ENCODE measurements at places on chromosomes 7 and 10.
A peak's percentile ranks its signal among the peaks of the same experiment; 100 is the strongest.

GRCh38 chr7:21106296-21106732, 319.6 kb upstream of the SP8 start:
- no peak overlapping the region for H3K4me3 ChIP-seq
- H3K36me3 ChIP-seq, result no peaks in the 10 kb centered on the region
- no peaks in the 10 kb centered on the region for H3K4me1 ChIP-seq
- H3K27ac ChIP-seq, result no peak overlapping the region

GRCh38 chr10:24873281-24873683, 79.1 kb downstream of the PRTFDC1 start:
- DNase-seq, result peak; percentile 65
- H3K4me1 ChIP-seq, result peaks cover 6% of the 10 kb centered on the region
- no peaks in the 10 kb centered on the region for H3K27me3 ChIP-seq
- H3K36me3 ChIP-seq, result no peaks in the 10 kb centered on the region
- H3K4me3 ChIP-seq, result no peak overlapping the region

- no peak overlapping the region for H3K4me3 ChIP-seq
- peaks cover 10% of the 10 kb centered on the region for H3K4me1 ChIP-seq
- no peak for DNase-seq
- H3K27ac ChIP-seq, result no peak overlapping the region
- peaks cover 29% of the 10 kb centered on the region for H3K36me3 ChIP-seq
Observed at GRCh38 chr10:79116801-79117723, 48.3 kb downstream of the ZMIZ1 start.

DNA sequence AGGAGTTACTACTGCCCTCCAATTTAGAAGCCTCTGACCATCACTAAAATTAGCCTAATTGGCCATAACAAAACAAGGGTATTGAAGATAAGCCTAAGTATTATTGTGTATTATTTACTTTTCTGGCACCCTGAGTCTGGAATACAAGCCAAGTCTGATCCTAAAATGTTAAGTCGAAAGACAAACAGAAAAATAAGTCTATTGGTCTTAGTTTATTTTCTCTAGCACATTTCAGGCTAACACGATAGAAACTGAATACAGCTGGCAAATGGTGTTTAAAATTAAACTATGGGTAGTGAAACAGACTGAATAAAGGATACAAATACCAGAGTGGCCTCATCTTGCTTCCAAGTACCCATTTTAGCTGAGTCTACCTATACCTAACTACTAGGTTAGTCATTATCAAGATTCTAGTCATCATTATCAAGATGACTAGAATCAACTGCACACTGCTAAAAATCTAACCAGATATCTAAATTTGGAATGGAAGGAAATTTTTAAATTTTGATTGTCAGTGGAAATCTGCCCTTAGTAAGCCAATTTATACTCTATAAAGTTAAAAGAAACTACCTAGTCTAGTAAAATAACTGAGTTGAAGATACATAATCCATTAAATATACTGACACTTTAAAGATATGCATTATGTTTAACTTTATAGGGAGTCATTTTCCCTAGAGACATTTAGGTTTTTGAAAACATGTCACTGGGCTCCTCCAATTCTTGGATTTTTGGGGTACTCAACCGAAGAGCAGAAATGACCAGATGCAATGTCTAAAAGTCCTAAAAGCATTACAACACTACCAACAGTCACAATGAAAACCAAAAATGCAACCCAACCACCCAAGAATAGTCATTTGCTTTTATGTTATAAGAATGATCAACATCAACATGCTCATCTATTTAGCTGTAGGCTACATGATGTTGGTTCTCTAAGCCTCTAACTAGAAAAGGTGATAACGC, 80.9 kb downstream of the NT5C2 start:
- H3K27ac ChIP-seq, result peak overlapping the region; percentile 83
- no peak overlapping the region for H3K4me3 ChIP-seq
- H3K27me3 ChIP-seq, result no peaks in the 10 kb centered on the region
- DNase-seq, result no peak
- H3K36me3 ChIP-seq, result no peaks in the 10 kb centered on the region
- peaks cover 22% of the 10 kb centered on the region for H3K4me1 ChIP-seq

GRCh38 chr7:92404170-92404614, 43.1 kb upstream of the GATAD1 start:
- no peak for DNase-seq
- peaks cover 4% of the 10 kb centered on the region for H3K36me3 ChIP-seq
- H3K27ac ChIP-seq, result no peak overlapping the region
- no peaks in the 10 kb centered on the region for H3K4me1 ChIP-seq
- no peaks in the 10 kb centered on the region for H3K27me3 ChIP-seq

GRCh38 chr7:117043108-117043825, 90.0 kb downstream of the ST7 start:
- peaks cover 43% of the 10 kb centered on the region for H3K4me1 ChIP-seq
- no peaks in the 10 kb centered on the region for H3K27me3 ChIP-seq
- peak overlapping the region; percentile 46 for H3K27ac ChIP-seq
- H3K36me3 ChIP-seq, result no peaks in the 10 kb centered on the region

- H3K4me3 ChIP-seq, result no peak overlapping the region
- no peak for DNase-seq
- no peaks in the 10 kb centered on the region for H3K36me3 ChIP-seq
- H3K4me1 ChIP-seq, result no peaks in the 10 kb centered on the region
- H3K27ac ChIP-seq, result no peak overlapping the region
Observed at GRCh38 chr7:134088199-134088598, 38.9 kb upstream of the LRGUK start.

DNA sequence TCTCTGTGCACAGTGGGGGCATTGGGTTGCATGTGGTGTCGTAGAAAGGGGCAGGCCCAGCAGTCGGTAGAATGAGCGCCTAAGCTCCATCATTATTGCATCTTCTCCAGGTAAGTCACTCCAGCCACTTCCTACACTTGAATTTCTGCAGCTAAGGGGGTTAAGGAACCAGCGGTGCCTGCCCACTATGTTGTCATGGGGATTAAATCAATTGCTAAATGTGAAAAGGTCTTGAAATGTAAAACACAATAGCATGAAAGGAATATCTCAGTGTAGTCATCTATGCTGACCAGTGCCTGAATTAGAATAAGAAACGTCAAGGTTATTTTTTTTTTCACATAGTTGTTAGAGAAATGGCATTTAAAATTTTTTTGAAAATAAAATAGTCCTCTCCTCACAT, 15.2 kb upstream of the CELF2 start:
- H3K4me3 ChIP-seq, result no peak overlapping the region
- H3K27ac ChIP-seq, result no peak overlapping the region
- no peak for DNase-seq
- H3K27me3 ChIP-seq, result no peaks in the 10 kb centered on the region
- H3K36me3 ChIP-seq, result no peaks in the 10 kb centered on the region
- no peaks in the 10 kb centered on the region for H3K4me1 ChIP-seq

DNA sequence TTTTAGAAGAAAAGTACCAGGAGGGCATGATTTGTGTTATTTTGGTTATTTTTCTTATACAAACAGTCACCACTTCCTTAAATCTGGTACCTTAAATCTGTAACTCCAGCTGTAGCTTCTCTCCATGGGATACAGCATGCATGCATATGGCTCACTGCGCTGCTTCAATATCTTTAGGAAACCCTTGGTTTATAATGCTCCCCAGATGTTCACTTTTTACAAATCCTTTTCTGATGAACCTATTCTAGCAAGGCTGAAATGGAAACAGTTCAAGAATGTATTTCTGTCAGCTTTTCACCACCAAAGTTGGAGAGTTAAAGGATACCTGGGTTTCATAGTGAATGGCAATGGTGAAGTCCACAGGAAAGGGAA, 50.9 kb downstream of the LAMB4 start:
- H3K36me3 ChIP-seq, result no peaks in the 10 kb centered on the region
- no peak for DNase-seq
- H3K4me3 ChIP-seq, result no peak overlapping the region
- H3K27ac ChIP-seq, result no peak overlapping the region

DNA sequence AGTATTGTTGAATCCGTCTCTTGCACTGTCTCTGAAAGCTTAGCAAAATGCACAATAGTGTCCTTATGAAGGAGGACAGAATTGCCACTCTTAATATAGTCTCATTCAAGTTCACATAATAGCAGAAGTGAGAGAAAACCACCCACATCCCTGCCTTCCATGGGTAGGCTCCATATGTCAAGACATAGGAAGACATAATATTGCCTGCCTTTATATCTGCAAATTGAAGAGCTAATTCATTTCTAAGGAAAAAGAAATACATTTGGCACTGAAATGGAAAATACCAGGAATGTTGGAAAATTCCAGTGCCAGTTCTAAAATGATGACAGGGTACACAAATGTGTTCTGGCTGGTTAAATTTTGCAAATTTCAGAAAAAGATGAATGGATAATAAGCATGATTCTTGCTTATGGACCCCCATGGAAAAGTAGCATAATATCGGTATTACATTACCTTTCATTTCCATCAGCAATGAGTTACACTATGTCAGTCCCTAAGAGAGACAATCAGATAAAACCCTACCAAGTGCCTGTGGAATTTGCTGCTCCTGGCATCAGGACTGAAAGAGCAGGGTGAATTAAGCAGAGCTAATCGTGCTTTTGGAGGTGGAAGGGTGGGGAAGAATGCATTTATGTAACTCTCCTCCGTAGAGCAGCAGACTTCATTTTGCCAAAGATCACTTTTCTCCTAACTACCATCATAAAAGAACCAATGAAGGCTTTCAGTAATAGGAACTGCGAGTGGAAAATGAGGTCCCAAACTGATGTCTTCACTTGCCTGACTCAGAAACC, 312.6 kb downstream of the FGFR2 start:
- H3K27me3 ChIP-seq, result no peaks in the 10 kb centered on the region
- no peak overlapping the region for H3K27ac ChIP-seq
- no peak overlapping the region for H3K4me3 ChIP-seq

DNA sequence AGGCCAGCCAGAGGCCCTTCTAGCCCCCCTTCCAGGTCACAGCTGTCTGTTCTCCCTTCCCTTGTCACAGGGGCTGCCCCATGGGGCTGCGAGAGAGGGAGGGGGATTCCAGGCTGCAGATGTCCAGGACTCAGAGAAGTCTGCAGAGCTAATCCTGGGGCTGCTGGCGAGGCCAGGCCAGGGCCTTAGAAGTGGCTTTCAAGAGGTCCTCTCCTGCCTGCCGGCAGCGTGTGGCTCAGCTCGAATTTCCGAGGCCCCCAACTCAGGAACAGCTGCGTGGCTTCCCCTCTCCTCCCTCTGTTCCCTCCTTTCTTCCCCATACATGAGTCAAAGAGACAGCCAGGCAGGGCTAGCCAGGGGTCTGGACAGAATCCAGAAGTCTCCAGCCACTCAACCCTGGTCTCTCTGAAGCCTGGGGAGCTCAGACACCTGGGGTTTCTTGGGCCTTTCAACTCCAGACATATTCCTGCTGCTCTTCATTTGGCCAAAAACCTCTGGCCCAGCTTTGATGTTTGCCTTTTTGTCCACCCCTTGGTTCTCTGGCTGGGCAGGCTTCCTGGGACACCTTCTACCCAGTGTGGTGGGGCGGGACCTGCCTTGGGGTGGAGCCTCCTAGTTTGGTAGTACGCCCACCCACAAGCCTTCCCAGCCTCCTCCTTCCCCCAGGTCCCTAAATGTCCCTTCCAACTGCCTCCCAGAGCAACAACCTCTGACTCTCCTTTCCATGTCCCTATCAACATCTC, 21.8 kb upstream of the EIF5AL1 start:
- H3K4me1 ChIP-seq, result peaks cover 10% of the 10 kb centered on the region
- no peak overlapping the region for H3K4me3 ChIP-seq
- H3K36me3 ChIP-seq, result no peaks in the 10 kb centered on the region
- no peak overlapping the region for H3K27ac ChIP-seq
- H3K27me3 ChIP-seq, result no peaks in the 10 kb centered on the region

GRCh38 chr10:110134917-110135316, 72.5 kb upstream of the MXI1 start:
- peaks cover 30% of the 10 kb centered on the region for H3K36me3 ChIP-seq
- H3K4me3 ChIP-seq, result no peak overlapping the region
- no peak for DNase-seq

GRCh38 chr10:95820363-95820762, 64.4 kb downstream of the ENTPD1 start:
- no peaks in the 10 kb centered on the region for H3K27me3 ChIP-seq
- H3K4me1 ChIP-seq, result no peaks in the 10 kb centered on the region
- H3K36me3 ChIP-seq, result no peaks in the 10 kb centered on the region
- H3K4me3 ChIP-seq, result no peak overlapping the region

GRCh38 chr7:151056666-151057505, 811 bp downstream of the CDK5 start:
- H3K4me3 ChIP-seq, result peak overlapping the region; percentile 52
- no peak overlapping the region for H3K27ac ChIP-seq
- H3K36me3 ChIP-seq, result no peaks in the 10 kb centered on the region

DNA sequence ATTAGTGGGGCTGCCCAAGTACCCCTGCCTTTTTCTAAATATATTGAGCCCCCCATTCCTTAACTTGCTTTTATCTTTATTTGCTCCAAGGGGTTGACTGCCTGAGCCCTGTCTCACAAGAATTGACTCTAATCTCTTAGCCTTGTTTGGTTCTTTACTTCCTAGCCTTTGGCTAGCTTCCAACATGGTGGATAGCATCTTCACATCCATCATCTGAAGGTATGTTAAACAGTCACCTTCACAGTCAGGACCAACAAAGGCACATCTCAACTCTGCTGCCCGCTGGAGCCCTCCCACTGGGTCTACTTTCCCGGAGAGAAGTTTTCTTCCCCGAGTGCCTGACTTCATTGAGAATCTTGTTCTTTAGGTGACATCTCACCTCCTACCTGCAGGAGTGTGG, 329.5 kb downstream of the GPR158 start:
- DNase-seq, result no peak
- H3K27ac ChIP-seq, result no peak overlapping the region
- no peaks in the 10 kb centered on the region for H3K4me1 ChIP-seq
- no peaks in the 10 kb centered on the region for H3K36me3 ChIP-seq
- no peaks in the 10 kb centered on the region for H3K27me3 ChIP-seq
